ENCODE measurements at places on chromosomes 11 and 22.

GRCh38 chr11:74820763-74821162 lies 72.1 kb downstream of the RNF169 start:
- DNase-seq: no peak

DNA sequence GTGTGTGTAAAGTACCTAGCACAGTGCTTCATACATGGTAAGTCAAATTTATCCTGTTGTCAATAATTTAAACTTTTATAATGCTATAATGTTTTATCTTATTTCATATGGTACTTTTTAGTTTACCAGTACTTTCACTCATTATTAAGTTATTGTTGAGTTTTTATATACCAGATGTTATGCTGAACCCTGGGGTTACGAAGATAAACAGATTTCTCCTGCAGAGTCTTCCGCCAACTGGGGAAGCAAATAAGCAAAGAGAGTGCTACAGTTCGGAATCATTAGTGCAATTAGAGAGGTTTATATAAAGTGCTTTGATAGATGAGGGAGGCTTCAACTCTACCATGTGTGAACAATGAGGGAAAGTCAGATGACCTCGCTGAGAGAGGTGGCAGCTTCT lies 362.3 kb downstream of the DYNC2H1 start:
- DNase-seq: no peak

DNA sequence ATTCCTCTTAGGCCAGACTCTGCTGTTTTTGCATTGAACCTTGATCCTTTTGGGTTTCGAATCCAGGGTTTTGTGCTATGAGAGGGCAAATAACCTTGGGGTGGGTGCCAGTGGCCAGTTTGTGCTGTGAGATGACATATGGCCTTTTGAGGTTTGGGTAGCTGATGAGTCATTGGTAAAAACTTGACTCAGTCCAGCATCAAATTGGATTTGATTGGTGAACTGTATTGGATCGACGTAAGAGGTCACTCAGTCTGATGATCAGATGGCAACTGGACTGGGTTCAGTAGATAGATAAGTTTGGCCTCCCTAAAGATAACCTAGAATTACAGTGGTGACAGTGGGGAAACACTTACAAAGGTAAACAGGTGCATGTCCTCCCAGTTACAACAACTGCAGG lies 41.0 kb upstream of the XKR3 start:
- DNase-seq: no peak

DNA sequence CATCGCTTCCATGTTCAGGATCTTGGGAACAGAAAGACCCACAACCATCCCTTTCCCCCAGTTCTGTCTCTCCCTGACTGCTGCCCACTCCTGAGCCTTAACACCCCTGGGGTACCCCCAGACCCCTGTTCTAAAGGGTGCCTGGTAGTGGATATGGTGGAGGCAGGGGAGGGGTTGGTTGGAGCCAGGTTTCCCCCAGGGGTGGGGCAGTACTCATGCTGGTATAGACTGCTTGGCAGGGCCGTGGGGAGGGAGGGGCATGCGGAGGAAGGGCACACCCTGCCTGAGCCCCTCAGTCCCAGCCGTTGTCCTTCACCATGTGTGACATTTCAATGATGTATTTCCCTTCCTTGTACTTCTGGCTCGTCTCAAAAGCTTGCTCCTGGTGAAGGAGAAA lies 4.0 kb downstream of the YPEL4 start:
- no peak for DNase-seq

DNA sequence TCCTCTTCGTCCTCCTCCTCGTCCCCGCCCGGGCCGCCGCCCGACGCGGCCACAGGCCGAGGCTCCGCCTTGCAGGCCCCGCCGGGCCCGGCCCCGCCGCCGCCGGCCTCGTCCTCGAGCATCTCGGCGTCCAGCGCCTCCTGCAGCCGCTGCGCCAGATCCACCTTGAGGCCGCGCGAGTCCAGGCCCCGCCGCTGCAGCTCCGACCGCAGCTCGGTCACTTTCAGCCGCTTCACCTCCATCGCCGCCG lies 417 bp downstream of the HNRNPUL2 start:
- no peak for DNase-seq

GRCh38 chr22:27247701-27248434 lies 553.7 kb downstream of the MN1 start:
- DNase-seq: no peak

GRCh38 chr11:11740073-11740702 lies 101.6 kb upstream of the USP47 start:
- no peak for DNase-seq

DNA sequence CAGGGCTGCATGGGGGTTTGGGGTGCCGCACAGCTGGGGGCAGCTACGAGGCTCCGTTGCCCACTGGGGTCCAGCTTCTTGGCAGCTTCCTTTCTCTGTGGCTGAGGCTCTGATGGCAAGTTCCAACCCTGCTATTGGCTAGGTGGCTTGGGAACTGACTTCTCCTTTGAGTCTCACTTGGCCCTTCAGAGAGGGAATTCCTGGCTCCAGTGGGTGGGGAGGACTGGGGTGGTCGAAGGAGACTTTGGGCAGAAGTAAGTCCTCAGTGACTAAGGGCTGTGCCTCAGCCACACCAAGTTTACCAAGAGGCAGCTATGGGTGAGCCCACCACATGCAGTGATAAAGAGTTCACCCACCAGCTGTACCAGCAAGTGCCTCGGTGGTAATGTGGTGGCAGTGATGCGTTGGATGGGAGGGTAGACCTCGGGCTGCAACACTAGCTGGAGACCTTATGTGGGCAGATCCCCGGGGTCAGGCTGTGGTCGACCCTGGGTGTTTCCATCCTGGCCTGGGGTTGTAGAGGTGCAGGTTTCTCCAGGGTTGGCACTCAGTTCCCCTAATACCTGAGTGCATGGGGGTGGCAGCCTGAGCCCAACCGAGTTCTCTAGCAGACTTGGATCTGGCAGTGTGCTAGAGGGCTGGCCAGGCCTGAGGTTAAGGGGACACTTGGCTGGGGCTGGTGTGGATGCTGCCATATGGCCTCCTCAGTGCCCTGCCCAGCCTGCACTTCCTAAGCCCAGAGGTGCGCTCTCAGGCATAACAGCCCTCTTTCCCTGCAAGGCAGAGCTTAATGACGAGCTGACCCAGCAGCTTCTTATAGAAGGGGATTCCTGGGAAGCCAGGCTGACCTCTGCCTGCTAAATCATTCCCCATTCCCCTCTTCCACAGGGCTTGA lies 197.0 kb upstream of the CADM1 start:
- DNase-seq: no peak

- DNase-seq: no peak
These were observed 873.8 kb downstream of the BRD1 start for GRCh38 chr22:48953830-48954229.

- no peak for DNase-seq
These were observed 186.0 kb upstream of the ANO5 start for GRCh38 chr11:22006901-22007300.

DNA sequence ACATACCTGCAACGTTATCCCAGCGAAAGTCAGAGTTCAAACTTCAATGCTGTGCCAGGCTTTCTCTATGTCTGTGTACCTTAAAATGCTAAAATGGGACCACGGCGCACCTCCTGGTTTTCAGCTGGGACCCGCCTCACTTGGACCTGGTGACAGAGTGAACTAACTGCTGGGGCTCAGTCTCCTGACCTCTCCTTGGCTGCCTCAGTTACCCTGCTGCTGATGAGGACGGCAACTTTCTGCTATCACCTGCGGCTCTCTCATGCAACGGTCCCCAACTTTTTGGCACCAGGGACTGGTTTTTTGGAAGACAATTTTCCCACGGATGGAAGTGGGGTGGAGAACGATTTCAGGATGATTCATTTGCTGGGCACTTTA lies 402.8 kb downstream of the BRD1 start:
- no peak for DNase-seq

GRCh38 chr11:69637198-69637940 lies 3.6 kb upstream of the CCND1 start:
- no peak for DNase-seq

DNA sequence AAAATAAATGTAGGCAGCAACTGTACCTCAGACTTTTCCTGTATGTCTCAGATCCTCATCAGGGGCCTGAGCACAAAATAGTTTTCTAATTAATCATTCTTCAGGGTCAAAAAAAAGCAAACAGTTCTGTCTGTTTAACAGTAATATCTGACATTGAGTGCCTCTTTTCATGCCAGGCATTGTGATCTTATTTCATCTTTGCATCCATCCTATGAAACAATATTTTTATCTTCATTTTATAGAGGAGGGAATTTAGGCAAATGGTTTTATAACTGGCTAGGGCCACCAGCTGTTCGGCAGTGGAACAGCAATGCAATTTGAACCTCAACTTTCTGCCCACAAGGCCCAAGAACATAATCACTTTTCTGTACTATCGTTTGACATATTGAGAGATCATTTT lies 145.6 kb downstream of the WNT7B start:
- no peak for DNase-seq

GRCh38 chr11:96090711-96091110 lies 166.8 kb upstream of the MTMR2 start:
- no peak for DNase-seq

DNA sequence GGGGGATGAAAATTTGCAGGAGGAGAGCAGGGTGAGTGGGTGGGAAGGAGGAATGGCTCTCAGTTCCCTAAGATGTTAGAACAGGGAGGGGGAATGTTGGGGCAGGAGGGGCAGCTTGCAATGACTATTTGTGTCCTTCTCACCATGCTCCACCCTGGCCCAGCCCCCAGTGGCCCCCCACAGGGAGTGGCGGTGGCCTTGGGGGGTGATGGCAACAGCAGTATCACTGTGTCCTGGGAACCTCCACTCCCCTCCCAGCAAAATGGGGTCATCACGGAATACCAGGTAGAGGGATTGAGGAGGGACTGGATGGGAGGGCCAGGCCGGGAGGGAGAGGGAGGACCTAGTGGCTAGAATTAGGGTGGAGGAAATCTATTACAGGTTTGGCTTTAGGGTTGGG lies 10.2 kb downstream of the ROBO3 start:
- no peak for DNase-seq

DNA sequence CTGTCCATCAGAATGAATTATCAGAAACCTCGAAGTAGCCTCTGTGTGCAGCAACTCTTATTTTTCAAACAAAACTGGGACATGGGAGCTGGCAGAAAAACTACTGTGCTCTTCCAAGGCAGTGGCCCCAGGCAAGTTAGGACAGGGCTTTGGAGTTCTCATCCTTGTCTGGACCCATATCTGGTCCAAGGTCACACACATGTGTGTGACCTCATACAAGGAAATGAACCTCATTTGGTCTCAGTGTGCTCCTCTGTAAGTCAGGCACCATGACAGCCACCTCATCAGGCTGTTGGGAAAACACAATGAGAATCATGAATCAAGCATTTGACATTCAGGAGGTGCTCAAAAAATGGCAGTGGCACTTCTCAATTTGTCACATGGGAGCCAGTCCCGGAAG lies 25.8 kb downstream of the LARGE1 start:
- no peak for DNase-seq

GRCh38 chr22:25626624-25626990 lies 62.1 kb downstream of the GRK3 start:
- no peak for DNase-seq

GRCh38 chr22:48070760-48071159 lies 1308.3 kb downstream of the TBC1D22A start:
- DNase-seq: no peak

DNA sequence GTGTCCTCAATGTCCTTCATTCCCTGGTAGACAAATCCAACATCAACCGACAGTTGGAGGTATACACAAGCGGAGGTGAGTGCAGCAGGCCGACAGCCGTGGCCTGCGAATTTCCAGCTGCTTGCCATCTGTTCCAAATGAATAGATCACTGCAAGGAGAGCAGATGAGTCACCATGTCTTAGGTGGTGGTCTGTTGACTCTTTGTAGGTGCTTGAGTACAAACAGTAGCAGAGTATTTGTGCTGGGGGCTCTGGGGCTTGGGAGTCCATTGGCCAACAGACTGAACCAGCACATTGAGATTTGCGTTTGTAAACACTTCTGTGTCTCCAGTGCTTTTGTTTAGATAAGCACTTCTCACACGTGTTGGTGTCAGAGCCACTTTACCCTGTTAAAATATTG lies 21.1 kb downstream of the EIF3L start:
- no peak for DNase-seq

- no peak for DNase-seq
These were observed 15.8 kb upstream of the DGKZ start for GRCh38 chr11:46331282-46331984.

DNA sequence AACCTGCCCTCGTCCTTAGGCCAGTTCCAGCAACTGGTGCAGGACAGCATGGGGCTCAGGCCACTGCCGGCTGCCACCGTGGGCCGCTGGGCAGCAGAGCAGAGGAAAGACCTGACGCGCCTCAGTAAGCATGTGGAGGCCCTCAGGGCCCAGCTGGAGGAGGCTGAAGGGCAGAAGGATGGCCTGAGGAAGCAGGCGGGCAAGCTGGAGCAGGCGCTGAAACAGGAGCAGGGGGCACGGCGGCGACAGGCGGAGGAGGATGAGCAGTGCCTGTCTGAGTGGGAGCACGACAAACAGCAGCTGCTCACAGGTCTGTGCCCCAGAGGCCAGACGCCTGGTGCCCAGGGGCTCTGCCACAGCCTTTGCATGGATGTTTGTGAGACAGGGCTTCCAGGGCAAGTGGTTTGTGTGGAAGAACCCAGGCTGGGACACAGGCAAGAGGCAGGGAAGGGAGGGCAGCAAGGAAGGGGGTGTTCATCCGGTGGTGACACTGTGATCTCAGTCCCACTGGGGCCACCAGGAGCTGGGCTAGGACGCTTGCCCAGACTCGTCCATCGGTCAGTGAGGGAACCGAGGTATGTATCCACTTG lies 13.9 kb downstream of the CCDC157 start:
- no peak for DNase-seq

DNA sequence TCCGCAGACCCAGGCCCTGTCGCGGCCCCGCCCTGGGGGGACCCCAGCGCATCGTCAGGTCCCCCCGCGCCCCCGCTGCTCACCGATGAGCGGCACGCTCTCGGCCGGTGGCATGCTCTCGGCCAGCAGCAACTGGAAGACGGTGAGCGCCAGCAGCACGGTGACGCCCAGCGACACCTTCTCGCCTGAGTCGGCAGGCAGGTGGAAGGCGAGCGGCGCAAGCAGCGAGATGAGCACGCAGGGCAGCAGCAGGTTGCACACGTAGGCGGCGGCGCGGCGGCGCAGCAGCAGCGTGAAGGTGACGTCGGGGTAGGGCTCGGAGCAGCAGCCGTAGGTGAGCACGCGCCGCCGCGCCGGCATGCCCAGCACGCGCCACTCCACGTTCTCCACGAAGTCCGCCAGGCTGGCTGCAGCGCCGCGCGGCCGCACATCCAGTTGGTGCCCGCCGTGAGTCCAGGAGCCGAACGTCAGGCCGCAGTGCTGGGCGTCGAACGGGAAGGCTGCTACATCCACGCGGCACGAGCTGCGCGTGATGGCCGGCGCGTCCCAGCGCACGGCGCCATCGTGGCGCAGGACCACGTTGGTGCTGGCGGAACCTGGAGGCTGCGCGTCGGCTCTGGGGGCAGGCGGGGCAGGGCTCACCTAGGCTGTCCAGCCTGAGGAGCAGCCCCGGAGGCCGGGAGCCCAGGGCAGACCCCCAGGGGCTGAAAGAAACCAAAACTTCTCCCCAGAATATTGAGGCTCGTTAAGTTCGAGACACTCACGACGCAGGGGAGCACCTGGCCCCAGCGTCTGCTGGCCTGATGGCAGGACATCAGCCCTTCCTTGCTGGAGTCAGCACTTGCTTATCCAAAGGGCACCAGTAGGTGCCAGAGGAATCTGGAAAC lies 3.8 kb downstream of the CHRNA10 start:
- no peak for DNase-seq

All from stimulated activated CD4-positive, alpha-beta T cell treated with anti-CD3 and anti-CD28 coated beads, Interleukin-1b, Interleukin-23, amount 100 ng/mL, for 1 hour (primary cell).